Activated CD4-positive, alpha-beta T cell treated with anti-CD3 and anti-CD28 coated beads, Interleukin-2, amount 50 U/mL, for 48 hours (primary cell): ENCODE measurements at places on chromosomes 2 and 18.

DNA sequence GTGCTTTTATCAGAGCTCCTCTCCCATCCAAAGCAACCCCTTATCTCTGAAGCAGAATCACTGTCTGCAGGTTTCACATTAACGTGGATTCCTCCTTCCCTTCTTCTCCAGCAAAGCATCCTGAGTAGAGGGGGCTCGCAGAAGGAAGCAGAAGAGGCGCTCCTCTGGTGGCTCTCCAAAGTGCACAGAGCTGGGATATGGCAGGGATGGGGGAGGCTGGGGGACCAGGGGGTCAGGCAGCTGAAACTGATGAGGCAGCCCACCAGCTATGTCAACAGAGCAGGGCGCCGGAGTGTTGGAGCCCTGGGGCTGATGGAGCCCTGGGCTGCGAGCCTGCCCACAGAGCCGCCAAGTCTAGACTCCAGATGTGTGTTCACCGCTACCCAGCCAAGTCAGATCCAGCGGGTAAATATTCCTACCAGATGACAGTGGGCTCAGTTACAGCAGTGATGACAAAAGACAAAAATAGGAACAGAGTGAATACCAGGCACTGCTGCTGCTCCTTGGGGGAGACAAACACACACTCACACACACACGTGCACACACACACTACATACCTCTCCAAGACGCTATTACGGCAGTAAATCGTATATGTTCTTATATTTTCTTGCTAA, 678.3 kb upstream of the ID2 start:
- no peak for DNase-seq

GRCh38 chr2:45750001-45750400, 98.5 kb downstream of the PRKCE start:
- no peak for DNase-seq

- DNase-seq = no peak
Observed at GRCh38 chr2:52572469-52572894, 1195.1 kb upstream of the CHAC2 start.

DNA sequence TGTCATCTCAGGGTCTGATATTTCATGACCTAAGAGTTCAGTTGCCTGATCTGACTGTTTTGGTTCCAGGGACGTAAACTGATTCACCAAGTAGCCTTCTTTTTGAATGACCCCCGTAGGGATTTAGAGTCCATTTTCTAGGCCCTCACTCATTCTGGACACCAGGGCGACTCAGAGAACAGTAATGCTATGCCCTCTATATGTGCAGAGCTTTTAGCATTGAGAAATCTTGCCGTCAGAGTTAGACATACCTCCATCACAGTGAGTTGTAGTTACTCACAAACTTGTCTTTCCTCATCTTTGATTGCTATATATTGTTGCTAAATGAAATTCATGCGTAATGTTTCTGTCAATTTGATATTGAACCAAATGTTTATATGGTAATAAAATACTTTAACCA, 92.3 kb downstream of the OSBPL6 start:
- DNase-seq = no peak

DNA sequence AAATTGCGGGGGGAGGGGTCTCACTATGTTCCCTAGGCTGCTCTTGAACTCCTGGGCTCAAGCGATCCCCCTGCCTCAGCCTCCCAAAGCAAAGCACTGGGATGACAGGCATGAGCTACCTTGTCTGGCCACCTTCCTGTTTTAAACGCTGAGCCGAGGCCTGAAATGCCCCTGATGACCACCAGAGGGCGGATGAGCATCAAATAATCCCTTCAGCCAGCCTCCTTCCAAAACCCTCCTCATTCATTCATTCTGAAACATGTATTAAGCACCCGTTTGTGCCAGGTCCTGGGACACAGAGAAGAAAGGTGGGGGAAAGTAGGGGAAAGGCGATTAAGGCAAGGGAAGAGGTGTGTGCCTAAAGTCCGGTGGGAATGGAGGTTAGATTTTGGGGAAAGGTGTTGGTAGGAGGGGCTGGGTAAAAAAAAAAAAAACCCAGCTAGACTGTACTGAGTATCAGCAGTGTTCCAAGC, 30.7 kb upstream of the PTMA start:
- peak; percentile 90 for DNase-seq

DNA sequence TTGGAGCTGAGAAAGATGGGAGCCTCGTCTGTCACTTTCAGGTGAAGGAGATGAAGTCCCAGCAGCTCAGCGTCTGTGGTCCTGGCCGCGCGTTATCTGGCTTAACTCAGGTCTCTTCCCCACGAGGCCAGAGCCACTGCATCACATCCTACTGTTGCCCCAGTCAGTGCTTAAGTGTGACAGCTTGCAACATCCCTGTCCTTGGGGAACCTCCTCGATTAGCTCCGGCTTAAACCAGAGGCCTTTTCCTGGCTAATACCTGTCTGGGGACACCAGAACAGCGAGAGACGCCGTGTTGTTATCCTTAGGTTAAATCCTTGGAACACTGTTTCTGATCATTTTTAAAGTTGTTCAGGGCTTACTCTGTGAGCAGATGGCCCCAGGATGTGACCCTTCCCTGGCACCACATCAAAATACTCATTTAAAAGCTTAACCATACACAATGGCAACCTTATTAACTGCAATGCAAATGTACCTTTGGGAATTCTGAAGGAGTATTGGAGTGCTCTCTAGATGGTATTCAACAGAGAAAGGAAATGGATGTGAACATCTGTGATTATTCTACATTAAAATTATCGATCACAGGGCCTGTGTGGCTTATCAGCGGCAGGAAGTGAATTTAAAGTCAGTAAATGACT, 61.2 kb upstream of the SPP2 start:
- DNase-seq = no peak

DNA sequence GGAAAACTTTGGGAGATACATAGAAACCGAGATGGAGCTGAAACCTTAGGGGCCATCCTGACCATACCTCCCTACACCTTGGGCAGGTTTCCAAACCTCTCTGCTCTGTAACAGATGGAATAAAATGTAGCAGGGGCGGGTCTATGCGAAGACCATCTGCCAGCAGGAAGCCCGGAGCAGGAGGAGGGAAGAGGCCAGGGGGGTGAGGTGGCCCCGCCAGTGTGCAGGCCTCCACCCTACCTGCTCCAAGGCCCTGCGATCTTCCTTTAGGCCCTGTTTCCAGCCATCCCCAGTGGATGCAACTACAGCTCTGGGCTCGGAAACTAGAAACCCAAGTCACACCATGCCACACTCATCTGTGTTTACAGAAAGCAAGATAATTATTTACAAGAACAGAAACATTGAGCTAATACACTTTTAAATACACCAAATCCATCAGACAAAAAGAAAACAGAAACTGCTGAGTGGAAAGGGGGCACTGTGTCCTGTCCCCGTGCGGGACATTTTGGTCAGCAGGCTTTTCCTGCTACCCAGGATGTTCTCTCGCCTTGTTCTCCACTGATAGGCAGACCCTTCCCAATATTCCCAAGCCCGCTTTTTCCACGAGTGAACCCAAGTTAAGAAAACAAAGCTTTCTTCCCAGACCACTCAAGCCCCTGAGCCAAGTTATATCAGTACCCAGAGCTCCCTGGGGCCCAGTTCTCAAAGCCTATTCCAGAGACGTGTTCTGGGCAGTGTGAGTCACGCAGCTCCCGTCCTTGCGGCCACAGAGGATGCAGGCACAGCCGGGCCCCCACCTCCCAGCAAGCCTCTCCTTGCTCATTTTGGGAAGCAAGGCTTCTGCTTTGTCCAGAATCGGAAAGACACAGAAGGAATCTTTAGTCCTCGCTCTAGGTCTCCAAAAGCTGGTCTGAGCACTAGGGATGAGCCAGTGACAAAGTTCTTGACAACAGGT, 17.3 kb downstream of the CIB4 start:
- no peak for DNase-seq

- no peak for DNase-seq
Observed at GRCh38 chr2:66585587-66585986, 150.7 kb downstream of the MEIS1 start.

DNA sequence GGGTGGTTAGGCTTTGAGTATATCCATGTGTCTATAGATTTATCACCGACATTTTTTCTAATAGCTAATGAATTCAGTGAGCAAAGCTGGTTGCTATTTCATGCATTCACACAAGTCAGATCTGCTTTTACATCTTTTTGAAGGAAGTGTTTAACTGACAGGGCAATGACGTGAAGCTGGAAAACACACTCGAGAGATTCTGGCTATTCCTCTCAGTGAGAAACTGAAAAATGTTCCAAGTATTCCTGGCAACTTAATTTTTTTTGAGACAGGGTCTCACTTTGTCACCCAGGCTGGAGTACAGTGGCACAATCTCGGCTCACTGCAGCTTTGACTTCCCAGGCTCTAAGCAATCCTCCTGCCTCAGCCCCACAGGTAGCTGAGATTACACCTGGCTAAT, 21.2 kb downstream of the RNF138 start:
- DNase-seq = no peak

DNA sequence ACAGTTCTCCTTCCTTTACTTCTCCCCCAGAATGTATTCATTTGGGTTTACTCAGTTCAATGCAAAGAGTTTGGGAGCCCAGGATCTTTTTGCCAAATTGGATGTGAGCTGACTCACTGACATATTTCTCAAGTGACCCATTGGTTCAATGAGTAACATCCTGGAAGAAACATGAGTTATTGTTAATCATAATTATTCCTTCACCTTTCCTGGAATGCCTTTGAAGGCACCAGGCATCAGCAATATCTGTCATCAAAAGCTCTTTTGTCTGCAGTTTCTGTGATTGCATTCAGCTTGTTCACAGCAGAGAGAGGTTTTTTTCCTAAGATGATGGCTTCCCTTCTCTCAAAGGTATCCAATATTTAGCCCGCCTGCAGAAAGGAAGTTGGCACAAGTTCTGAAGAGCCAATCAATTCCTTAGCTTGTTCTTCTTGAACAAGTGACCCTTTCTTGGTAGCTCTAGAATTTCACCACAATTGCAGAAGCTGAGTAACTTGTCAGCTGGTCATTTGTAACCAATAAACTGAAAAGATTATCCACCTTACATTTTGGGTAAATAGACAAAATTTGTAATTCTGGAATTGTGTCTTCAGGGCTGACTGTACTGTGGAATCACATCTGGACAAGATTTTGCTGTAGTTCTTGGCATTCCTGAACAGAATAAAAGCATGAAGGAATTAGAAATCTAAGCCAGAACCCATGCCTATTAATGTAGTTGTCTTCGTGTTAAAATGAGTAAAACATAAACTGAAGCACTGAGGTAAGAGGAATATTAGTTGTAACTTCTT, 72.2 kb upstream of the TMEM17 start:
- no peak for DNase-seq

DNA sequence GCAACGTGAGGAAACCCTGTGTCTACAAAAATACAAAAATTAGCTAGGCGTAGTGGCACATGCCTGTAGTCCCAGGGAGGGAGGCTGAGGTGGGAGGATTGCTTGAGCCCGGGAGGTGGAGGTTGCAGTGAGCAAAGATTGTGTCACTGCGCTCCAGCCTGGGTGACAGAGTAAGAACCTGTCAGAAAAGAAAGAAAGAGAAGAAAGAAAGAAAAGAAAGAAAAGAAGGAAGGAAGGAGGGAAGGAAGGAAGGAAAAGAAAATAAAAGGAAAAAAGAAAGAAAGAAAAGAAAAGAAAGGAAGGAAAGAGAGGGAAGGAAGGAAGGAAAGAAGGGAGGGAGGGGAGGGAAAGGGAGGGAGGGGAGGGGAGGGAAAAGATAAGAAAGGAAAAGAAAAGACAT, 89.9 kb upstream of the HPCAL1 start:
- DNase-seq = no peak

- DNase-seq = peak; percentile 19
Observed at GRCh38 chr2:151051574-151052220, 210.0 kb downstream of the RBM43 start.

GRCh38 chr2:86074811-86075210, 30.9 kb downstream of the POLR1A start:
- DNase-seq = no peak

DNA sequence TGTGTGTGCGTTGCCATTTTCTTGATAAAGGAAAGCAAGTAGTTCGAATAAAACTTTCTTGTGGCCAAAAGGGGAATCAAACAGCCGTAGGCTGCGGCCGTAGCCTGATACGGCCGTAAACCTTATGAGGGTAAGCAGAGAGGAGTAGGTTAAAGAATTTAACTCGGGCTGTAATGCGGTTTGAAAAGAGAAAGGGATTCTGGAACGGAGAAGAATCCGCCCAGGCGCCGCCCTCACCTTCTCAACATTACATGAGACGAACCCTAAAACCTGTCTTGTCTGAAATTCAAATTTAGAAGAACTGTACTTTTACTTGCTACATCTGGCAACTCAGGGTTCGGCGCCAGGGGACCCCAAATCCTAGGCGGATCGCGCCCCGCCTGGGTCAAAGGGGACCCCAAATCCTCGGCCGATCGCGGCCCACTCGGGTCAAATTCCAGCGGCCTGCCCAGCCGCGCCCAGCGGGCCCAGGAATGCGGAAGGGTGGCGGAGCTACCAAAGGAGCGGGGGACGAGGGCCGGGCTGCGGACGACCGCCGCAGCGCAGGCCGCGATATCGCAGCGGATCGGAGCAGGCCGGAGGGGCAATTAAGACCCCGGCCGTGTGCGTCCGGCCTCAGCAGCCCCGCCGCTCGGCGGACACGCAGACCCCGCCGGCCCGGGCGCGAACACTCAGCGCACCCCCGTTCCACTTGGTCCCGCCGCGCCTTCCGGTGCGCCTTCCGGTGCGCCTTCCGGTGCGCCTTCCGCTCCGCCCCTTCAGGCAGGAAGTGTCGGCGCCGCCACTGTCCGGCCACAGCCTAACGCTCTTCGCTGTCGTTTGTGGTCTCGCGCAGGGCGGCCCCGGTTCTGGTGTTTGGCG, at the start of gene MYL12B:
MYL12B (plus strand) TSS at position 761 of the 861 bp plus-strand sequence. CDS start 10,766 bp downstream, outside the sequence.
- DNase-seq = peak; percentile 76

DNA sequence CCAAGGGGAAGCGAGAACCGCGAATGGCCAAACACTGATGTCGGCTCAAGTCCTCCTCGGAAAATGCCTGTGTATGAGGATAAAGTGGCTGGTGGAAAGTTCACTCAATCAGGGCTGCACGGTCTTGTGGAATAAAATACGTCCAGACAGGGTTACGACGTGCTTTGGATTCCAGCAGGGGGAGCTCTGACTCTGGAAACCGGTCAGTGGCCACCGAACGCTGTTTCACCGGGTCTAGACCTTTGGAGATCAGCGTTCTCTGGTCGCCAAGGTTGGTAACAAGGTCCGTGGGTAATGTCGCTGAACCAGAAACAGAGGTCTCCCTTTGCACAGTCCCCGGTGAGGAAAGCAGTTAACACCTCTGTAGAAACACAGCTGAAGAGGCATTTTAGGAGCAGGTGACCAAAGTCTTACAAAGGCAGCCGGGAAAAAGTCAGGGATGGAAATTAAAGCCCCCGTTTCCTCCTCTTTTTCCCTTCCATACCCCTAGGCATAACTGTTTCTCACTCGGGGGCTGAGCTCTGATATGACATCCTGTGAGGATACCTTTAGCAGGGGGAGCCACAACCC, 47.8 kb downstream of the CDCA7 start:
- DNase-seq = peak; percentile 71

DNA sequence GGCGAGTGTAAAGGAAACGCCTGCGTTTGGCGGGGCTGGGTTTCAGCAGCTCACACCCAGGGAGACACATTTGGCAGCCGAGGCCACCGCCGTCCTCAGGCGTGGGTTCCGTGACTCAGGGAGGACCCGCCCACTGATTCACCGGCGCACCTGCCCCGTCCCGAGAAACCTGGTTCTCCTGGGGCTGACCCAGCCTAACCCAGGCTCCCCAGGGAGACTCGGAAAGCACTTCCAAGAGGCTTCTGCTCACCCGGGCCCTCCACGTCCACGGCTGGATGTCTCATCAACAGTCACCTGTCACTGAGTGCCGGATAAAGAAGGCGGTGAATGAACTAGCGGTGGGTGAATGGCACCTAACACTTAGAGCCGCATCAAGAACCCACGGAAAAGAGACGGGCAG, 126.4 kb upstream of the CTDP1 start:
- no peak for DNase-seq
